ENCODE measurements at places on chromosomes 13 and 19. TPM values are rescaled to one million over a fixed set of nuclear protein-coding genes. Genes with fewer than 3 reads are reported as not detected.

Gene TIMM13
- 44.2 TPM for total RNA-seq

Gene FCAR
- not detected for total RNA-seq

Gene ZNF135
- 0.30 TPM for total RNA-seq

Gene ANGPTL8
- total RNA-seq, result not detected

Gene OR7C1
- total RNA-seq, result not detected

Gene ZNF730
- 2.4 TPM for total RNA-seq

Gene PCDH8
- not detected for total RNA-seq
